ENCODE measurements at places on chromosomes 6 and 20. TPM values are rescaled to one million over a fixed set of nuclear protein-coding genes. Genes with fewer than 3 reads are reported as not detected.

GRCh38 chr6:22631091-22631490 lies 61.7 kb downstream of the HDGFL1 start:
- no peak for DNase-seq

DNA sequence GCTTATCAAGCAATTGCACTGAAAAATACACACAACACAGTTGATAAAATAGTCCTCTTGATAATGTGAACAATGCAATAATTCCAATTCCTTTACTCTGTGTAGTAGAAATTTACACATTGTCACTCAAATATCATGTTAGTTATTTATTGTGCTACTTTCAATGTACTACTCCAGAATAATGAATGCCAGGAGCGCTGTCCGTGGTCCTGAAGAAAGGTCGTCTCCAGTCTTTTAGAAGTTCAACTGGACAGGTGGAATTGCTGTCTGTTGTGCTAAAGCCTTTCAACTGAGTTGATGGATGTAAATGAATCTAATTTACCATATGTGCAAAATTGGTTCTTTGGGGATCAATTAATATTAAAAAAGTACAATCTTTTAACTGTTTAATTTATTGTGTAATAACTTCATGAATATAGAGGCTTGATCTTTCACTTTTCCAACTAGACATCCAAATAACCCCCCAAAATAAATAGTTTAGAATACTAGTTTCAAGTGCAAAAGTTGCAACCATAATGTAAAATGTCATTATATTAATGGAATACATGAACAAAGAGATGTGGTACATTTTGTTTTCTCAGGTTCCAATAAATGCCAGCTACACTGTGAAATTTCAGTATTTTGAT lies 3.2 kb downstream of the GRIK2 start:
- DNase-seq: peak; percentile 60

- DNase-seq: no peak
Measured at GRCh38 chr6:19866173-19866984, 29.2 kb downstream of the ID4 start.

DNA sequence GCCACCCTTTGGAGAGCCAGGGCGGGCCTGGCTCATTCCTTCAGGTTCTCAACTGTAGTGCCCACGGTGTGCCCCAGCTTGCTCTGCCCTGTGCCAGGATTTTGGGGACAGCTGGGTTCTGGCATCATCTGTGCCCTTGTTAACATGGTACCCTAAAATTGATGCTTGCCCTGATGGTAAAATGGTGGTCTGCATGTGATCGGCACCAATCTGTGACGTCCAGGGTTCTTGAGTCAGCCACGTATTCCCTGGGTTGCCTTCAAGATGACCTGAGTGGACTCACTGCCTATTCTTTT lies 31.2 kb upstream of the APCDD1L start:
- DNase-seq: no peak

- peak; percentile 8 for DNase-seq
Measured at GRCh38 chr20:10385850-10386544, 48.0 kb downstream of the MKKS start.

GRCh38 chr6:48110436-48111142 lies 408 bp downstream of the PTCHD4 start:
- peak; percentile 23 for DNase-seq

- DNase-seq: no peak
Measured at GRCh38 chr6:40022867-40023266, 88.6 kb upstream of the MOCS1 start.

- no peak for DNase-seq
Measured at GRCh38 chr20:25491446-25492038, 84.1 kb downstream of the GINS1 start.

AARS2 gene
- total RNA-seq: 12.6 TPM

EYS gene
- total RNA-seq: 0.13 TPM

TGM3 gene
- not detected for total RNA-seq

THBS2 gene
- total RNA-seq: 0.51 TPM

TFAP2D gene
- not detected for total RNA-seq
